NCI-H774 (cell line): ENCODE measurements at places on chromosomes 2 and 18.

GRCh38 chr2:26807788-26808460 is 22.1 kb downstream of the CENPA start:
- no peak for DNase-seq

- DNase-seq: no peak
Measured at GRCh38 chr18:10499230-10499629, 26.6 kb upstream of the NAPG start.

DNA sequence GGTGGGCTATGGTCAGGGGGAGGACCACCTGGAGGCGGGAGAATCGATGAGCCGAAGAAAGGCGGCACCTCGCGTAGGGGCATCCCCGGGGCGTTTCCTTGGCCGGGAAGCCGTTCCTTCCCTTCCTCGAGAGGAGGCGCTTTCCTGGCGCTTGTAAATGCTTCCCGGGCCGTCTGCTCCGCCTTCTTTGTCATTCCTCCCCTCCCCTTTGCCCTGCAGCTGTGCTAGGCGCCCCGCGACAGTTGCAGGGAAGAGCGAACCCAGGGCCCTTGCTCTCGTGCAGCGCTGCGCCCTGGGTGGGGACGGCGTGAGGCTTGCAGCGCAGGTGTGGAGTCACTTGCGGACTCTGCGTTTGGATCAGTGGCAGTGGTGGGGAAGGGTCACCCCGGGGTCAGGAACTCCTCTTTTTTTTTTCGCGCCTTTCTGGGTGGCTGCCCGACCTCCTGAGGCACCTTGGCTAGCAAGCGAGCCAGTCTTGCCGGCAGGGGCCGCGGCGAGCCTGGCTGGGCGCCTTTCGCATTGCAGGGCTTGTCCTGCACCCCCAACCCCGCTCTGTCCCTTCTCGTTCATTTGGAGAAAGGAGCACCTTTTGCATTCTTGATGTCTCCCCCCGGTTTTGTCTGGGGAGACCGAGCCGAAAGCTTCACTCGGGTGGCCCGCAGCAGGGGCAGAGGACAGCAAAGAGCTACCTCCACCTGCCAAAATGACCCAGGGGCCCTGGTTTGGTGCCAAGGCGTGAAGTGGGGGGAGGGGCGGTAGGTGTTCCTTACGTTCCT is 858 bp downstream of the KCNS3 start:
- DNase-seq: peak; percentile 78

DNA sequence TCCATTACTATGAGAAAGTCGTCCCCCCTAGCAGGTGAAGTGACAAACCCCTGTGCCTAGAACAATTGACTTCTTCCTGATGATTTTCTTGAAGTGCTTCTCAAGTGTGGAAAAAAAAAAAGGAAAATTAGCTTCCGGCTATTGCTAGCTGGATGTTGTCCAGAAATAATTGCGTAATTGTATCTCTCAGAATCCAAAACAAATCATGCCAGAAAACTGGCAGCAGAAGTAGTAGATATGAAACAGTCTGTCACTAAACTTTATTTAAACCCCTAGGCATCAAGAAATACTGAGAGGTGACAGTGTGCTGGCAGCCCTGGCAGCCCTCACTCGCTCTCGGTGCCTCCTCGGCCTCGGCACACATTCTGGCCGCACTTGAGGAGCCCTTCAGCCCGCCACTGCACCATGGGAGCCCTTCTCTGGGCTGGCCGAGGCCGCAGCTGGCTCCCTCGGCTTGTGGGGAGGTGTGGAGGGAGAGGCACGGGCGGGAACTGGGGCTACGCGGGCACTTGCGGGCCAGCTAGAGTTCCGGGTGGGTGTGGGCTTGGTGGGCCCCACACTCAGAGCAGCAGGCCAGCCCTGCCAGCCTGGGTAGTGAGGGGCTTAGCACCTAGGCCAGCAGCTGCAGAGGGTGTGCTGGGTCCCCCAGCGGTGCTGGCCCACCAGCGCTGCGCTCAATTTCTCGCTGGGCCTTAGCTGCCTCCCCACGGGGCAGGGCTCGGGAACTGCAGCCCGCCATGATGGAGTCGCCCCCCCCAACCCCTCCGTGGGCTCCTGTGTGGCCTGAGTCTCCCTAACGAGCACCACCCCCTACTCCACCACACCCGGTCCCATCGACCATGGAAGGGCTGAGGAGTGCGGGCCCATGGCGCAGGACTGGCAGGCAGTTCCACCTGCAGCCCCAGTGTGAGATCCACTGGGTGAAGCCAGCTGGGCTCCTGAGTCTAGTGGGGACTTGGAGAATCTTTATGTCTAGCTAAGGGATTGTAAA is 80.5 kb upstream of the ABCA12 start:
- DNase-seq: no peak

DNA sequence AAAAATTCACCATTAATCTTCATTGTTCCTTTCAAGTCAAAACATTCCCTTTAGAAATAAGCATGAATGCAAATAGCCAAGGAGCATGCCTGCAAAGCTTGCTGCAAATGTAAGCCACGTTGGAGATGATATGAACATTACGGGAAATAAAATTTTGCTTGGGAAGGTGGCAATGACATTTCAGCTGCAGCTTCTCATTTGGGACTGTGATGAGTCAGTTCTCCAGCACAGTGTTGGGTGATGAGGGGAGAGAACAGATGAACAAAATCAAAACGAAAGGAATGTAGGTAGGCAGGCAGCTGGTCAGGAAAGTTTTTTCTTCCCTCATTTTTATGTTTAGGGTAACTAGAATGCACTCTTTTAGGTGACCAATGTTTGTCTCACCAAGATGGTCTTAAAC is 65.3 kb upstream of the CHRNA1 start:
- no peak for DNase-seq

- no peak for DNase-seq
Measured at GRCh38 chr18:37493352-37493935, 72.2 kb downstream of the CELF4 start.

- no peak for DNase-seq
Measured at GRCh38 chr2:173511942-173512341, 157.3 kb downstream of the CDCA7 start.

- DNase-seq: no peak
Measured at GRCh38 chr18:59001721-59002120, 137.0 kb downstream of the ZNF532 start.

GRCh38 chr2:37617119-37617892 is 54.1 kb downstream of the CDC42EP3 start:
- DNase-seq: peak; percentile 75

- DNase-seq: no peak
Measured at GRCh38 chr2:197378086-197378485, 56.7 kb downstream of the SF3B1 start.

GRCh38 chr2:129733041-129733440 is 246.4 kb upstream of the RAB6C start:
- no peak for DNase-seq

DNA sequence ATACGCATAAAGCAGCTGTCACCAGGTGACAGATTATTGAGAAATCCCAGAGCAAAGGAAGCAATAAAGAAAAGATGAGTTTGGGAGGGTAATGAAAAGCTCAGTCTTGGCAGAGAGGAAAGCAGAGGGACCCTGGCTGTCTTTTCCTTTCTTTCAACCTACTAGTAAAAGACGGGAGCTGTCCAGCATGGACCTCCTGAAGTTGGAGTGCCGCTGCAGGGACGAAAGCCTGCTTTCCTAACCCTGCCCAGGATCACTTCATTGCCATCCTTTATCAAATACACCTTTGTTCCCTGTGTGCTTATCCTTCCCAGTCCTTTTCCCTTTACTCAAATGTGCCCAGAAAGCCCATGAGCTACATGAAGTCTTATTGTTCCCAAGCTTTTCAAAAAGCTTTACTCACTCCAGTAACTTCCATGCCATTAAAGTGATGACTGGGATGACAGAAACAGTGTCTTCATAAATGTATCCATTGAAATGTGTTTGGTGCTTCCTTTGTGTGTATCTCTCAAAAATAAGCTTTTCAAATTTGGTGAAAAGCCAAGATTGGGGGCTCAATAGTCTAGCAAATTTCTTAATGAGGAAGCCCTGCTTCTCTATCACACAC is 3.7 kb upstream of the SPR start:
- no peak for DNase-seq

DNA sequence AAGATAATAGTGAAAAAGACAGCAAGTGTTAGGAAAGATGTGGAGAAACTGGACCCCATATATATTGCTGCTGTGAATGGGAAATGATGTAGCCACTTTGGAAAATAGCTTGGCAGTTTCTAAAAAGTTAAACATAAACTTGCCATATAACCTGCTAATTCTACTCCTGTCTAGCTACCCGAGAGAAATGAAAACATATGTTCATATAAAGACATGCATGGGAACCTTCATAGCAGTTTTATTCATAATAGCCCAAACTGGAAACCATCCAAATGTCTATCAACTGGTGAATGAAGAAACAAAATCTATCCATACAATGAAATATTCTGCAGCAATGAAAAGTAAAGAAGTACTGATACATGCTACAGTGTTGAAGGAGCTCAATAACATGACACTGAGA is 50.4 kb upstream of the NABP1 start:
- no peak for DNase-seq

- DNase-seq: no peak
Measured at GRCh38 chr2:233912691-233913423, 4.3 kb upstream of the TRPM8 start.

DNA sequence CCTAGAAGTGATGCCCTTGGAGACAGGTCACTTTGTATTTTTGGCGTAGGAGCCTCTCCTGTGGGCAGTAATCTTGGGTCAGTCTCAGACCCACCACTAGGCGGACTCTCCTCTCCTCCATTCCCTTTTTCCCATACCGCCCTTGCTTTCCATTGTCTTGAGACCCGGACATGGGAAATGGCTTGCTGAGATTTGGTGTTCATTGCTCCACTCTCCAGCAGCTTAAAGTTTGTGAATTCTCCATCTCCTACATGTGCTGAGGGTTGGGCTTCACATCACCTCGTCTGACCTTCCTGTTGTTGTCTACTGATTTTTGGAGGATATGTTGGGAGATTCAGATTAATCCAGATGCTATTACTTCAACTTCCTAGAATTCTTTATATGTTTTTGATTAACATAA is 159.2 kb upstream of the RAB12 start:
- no peak for DNase-seq

DNA sequence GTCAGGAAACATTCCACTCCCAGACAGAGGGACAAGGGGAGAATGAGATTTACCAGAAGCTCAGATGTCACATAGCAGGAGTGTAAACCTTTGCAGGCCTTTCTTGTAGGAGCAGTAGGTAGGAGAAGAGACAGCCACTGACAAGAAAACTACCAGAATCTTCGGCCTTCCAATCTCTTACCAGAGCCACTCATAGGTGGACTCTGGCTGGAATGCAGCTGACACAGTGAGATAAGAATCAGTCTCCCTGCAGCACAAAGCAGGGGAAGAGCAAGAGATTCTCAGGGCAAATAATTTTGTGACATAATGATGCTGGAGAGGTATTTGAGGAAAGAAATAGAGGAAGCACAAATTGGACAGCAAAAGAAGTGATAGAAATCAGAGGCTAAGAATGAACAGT is 1534.5 kb downstream of the DPP10 start:
- DNase-seq: no peak

DNA sequence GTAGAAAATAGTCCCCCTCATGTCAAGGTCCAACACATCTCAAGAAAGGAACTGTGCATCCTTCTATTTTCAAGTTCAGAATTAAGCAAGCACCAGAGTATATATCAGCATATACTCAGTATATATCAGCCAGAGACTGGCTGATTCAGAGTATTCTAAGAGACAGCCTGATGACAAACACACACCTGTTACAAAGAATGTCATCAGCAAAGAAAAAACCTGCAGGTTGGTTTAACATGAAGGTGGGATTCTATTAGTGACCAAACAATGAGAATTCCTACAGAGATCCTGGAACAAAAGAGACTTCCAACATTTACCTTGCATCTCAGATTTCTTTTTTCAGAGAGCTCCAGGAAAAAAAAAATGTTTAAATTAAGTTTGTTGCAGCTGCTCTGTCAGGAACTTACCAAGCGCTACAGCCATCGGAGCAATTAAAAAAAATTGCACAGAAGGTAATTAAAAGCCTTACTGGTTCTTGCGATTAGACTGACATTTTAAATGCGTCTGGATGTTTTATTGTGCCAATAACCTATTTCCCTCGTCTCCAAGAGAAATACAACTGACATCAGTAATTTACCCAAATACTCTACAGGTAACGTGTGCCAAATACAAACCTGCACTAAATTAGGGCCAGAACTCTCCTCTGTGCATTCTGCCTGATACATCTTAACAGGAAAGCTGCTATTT is 218.1 kb downstream of the HNMT start:
- no peak for DNase-seq

- no peak for DNase-seq
Measured at GRCh38 chr2:241033336-241033987, 35.0 kb downstream of the SNED1 start.

GRCh38 chr2:146978577-146979555 is 866.0 kb upstream of the ACVR2A start:
- no peak for DNase-seq

DNA sequence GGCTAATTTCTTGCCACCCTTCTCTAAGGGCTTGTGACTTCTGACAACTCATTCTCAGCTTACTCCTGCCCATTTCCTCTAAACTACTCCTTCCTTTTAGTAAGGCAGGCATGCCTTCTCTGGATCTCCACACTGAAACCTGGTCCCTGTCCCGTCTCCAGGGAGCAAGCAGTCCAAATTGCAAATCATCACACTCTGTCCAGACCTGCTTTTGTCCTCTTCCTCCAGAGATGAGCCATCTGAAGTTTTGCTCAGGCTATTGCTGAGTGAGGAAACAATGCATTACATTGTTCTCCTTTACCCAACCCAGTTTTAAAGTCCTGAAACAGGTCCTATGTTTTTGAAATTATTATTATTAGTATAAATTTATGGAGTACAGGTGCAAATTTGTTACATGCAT is 57.3 kb downstream of the ARHGAP25 start:
- DNase-seq: no peak

GRCh38 chr2:215748446-215748845 is 264.9 kb downstream of the MREG start:
- no peak for DNase-seq

DNA sequence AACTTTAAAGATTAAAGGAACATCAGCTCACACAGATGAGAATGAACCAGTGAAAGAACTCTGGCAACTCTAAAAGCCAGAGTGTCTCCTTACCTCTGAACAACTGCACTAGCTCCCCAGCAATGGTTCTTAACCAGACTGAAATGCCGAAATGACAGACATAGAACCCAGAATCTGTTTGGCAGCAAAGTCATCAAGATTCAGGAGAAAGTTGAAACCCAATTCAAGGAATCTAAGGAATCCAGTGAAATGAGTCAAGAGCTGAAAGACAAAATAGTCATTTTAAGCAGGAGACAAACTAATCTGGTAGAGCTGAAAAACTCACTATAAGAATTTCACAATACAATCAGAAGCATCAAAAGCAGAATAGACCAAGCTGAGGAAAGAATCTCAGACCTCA is 72.0 kb downstream of the STRADB start:
- DNase-seq: no peak

- DNase-seq: no peak
Measured at GRCh38 chr18:8776013-8776943, 70.9 kb downstream of the MTCL1 start.

DNA sequence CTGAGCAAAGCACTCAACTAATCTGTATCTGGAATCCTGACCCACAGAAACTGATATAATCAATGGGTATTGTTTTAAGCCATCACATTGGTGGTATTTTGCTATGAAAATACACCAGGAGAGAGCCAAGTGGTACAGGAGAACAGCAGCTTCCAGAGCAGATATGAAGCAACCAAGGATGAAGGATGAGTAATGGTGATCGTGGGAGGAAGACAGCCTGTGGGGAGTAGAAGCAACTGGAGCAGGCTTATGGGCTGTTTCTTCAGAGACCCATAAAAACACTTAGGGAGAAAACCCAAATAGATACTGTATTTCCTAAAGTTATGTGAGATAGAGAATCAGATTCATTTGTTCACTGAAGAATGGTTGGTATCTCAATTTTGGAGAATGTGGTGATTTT is 330.8 kb downstream of the NUP35 start:
- DNase-seq: no peak
